Uterus (tissue), 4 donors: ENCODE measurements at places on chromosomes 2 and 18. TPM values are rescaled to one million over a fixed set of nuclear protein-coding genes. Genes with fewer than 3 reads are reported as not detected.

Gene CYTIP
- 2.6 TPM for total RNA-seq

- H3K4me3 ChIP-seq = peak overlapping the region; percentile 95
- H3K36me3 ChIP-seq = no peaks in the 10 kb centered on the region
- H3K27me3 ChIP-seq = no peaks in the 10 kb centered on the region
- no peak for DNase-seq
- H3K27ac ChIP-seq = peak overlapping the region; percentile 100
Observed at GRCh38 chr2:28389399-28390240, 3.0 kb upstream of the FOSL2 start.

DNA sequence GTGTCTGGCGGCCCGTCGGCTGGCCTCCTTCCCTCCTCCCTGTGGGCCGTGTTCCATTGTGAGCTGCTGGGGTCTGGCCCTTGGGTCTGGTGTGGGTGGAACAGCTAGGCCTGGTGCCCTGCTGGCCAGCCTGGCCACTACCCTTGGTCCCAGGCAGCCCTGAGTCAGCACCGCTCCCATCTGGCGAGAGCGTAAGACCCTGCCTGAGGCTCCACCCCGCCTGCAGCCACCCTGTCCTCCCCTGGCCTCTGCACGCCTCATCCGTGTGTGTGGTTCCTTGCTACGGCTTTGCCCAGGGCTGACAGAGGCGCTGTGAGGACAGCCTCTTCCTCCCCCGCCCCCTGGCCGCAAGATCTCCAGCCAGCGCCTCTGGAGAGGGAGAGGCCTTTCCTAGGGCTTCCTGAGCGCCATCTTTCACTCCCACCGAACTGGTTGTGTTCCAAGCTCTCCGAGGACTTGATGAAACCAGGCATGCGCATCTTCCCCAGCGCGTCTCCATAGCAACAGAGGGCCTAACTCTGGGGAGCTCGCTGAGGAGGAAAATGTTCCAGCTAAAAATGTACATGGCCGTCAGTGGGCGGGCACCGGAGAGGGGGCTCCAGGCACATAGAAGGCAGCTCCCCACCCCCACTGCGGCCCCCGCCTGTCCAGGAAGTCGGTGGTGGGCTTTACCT lies 83.0 kb downstream of the STPG4 start:
- no peaks in the 10 kb centered on the region for H3K27me3 ChIP-seq
- H3K4me1 ChIP-seq = peaks cover 40% of the 10 kb centered on the region
- peak; percentile 97 for DNase-seq
- H3K36me3 ChIP-seq = no peaks in the 10 kb centered on the region
- H3K4me3 ChIP-seq = no peak overlapping the region

DNA sequence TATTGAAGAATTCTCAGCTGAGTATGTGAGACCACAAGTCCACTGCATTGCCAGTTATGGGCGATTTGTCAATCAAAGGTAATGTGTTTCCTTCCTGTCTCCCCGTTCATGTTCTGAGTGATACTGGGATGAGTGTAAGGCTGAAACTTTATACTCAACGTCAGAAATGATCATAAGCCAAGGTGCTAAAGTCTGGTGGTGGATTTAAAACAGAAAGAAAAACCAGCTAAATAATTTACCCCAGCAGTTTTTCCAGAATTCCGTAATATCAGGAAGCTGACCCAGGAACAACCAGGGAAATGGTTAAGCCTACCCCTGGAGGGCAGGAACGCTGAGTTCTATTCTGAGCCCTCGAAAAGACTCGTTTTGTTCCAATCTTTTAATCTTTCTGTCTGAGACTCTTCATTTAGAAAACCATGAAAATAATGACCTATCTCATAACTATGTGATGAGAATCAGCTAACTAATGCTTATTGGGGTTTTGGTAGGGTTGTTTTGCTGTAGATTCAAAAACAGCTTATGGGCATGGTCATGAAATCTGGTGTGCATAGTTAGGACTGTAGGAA lies 149.6 kb downstream of the LAMA3 start:
- no peak for DNase-seq
- no peaks in the 10 kb centered on the region for H3K4me1 ChIP-seq
- no peak overlapping the region for H3K4me3 ChIP-seq
- H3K27ac ChIP-seq = peak overlapping the region; percentile 89
- no peaks in the 10 kb centered on the region for H3K36me3 ChIP-seq
- no peaks in the 10 kb centered on the region for H3K27me3 ChIP-seq

DNA sequence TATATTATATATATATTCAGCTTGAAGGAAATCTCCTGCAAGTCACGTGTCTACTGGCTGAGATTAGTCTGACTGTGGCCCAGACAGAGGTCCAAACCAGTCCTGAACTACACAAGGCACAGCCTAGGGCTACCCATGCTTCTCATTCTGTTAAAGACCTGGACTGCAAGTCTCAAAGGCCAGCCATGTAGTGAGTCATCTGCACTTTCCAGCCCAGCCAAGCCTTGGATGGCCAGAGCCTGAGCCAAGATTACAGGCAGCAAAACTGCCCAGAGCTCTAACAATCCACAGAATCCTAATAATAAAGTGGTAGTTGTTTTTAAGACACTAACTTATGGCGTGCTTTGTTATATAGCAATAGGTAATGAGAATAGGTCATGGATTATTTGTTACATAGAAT lies 259.6 kb downstream of the SS18 start:
- no peak for DNase-seq
- H3K27ac ChIP-seq = no peak overlapping the region
- H3K36me3 ChIP-seq = no peaks in the 10 kb centered on the region
- no peaks in the 10 kb centered on the region for H3K27me3 ChIP-seq

- no peak overlapping the region for H3K4me3 ChIP-seq
- H3K27ac ChIP-seq = no peak overlapping the region
- H3K4me1 ChIP-seq = no peaks in the 10 kb centered on the region
- no peak for DNase-seq
- H3K27me3 ChIP-seq = no peaks in the 10 kb centered on the region
Observed at GRCh38 chr18:25604196-25604893, 252.4 kb upstream of the ZNF521 start.

Gene COL4A3
- 0.76 TPM for total RNA-seq

GRCh38 chr2:234252772-234253171 lies 202.3 kb downstream of the SPP2 start:
- no peak overlapping the region for H3K27ac ChIP-seq
- no peaks in the 10 kb centered on the region for H3K36me3 ChIP-seq
- H3K27me3 ChIP-seq = no peaks in the 10 kb centered on the region
- no peak for DNase-seq
- H3K4me1 ChIP-seq = no peaks in the 10 kb centered on the region
- H3K4me3 ChIP-seq = no peak overlapping the region

DNA sequence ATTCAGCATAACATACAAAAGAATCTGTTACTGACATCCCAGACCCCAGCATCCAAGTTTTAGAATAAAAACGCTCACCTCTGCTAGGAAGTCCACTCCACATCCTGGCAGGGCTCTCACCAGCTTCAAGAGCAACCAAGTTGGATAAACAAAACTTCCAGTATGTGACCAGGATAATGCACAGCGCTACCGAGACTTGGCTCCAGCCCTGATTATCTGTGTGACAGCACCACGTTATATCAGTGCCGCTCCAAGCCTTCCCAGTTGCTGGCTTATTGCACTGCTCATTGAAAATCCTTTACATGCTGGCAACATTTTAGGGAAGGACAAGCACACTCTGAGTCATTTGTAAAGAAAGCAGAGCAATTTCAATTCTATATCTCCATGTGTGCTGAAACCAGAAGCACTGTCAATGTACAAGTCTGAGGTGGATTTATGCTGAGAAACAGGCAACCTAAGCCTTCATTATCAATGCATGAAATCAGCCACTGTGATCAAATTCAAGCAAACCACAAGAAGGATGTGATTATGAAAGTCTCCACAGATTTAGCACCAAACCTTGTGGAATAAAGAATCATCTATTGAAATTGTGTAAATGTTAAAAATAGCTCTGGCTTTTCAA lies 115.7 kb downstream of the ZNF385B start:
- peaks cover 2% of the 10 kb centered on the region for H3K36me3 ChIP-seq
- no peak overlapping the region for H3K27ac ChIP-seq
- no peaks in the 10 kb centered on the region for H3K27me3 ChIP-seq
- no peak overlapping the region for H3K4me3 ChIP-seq

Gene PLGLB1
- 4.9 TPM for total RNA-seq

GRCh38 chr2:36322108-36322507 lies 33.5 kb upstream of the CRIM1 start:
- no peaks in the 10 kb centered on the region for H3K4me1 ChIP-seq
- H3K4me3 ChIP-seq = no peak overlapping the region
- no peak overlapping the region for H3K27ac ChIP-seq
- no peaks in the 10 kb centered on the region for H3K36me3 ChIP-seq

- no peaks in the 10 kb centered on the region for H3K36me3 ChIP-seq
- no peaks in the 10 kb centered on the region for H3K4me1 ChIP-seq
- no peaks in the 10 kb centered on the region for H3K27me3 ChIP-seq
- H3K4me3 ChIP-seq = no peak overlapping the region
Observed at GRCh38 chr2:189411860-189412259, 29.4 kb upstream of the WDR75 start.

- H3K27ac ChIP-seq = no peak overlapping the region
- no peaks in the 10 kb centered on the region for H3K4me1 ChIP-seq
- DNase-seq = no peak
- H3K27me3 ChIP-seq = no peaks in the 10 kb centered on the region
- H3K4me3 ChIP-seq = no peak overlapping the region
Observed at GRCh38 chr2:240603846-240604245, 17.3 kb downstream of the CAPN10 start.

DNA sequence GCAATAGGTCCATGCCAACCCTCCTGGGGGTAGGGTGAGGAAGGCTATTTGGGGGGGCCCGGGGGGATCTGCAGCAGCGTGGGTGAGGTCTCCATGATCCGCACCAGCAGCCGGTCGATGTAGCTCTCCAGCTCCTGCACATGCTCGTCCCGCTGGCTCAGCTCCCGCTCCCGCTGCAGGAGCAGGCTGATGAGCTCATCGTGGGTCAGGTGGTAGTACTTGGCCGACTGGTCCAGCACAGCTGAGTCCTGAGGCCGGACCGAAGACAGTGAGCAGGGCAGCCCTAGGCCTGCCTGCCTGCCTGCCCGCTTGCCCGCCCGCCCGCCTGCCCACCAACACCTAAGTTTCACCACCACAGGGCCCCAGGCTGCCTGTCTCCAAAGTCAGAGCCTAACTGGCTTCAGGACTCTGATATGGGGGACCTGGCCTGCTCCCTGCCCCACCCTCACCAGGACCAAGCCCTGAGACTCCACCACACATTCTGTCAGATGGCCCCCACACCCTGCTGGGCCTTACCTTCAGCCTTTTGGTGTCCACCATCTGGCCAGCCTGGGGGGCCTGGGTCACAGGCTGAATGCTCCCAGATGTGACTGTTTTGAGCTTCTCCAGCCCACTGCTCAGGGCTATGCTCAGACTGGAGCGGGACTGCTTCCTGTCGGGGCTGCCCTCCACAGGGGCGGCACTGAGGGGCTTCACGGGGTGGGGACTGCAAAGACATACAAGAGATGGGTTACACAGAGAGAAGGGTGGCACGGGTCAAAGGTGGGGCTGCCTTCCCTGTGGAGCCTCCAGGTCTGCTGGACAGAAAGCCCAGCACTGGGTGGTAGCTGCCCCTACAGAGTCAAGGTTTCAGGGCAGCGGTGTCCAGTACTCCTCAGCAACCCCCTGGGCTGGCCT lies 4.2 kb upstream of the SFXN5 start:
- no peaks in the 10 kb centered on the region for H3K36me3 ChIP-seq
- H3K27me3 ChIP-seq = no peaks in the 10 kb centered on the region
- H3K4me1 ChIP-seq = peaks cover 15% of the 10 kb centered on the region
- peak overlapping the region; percentile 52 for H3K27ac ChIP-seq
- no peak overlapping the region for H3K4me3 ChIP-seq

- no peaks in the 10 kb centered on the region for H3K27me3 ChIP-seq
- no peaks in the 10 kb centered on the region for H3K4me1 ChIP-seq
- no peaks in the 10 kb centered on the region for H3K36me3 ChIP-seq
Observed at GRCh38 chr18:75727456-75727855, 300.0 kb upstream of the SMIM21 start.

GRCh38 chr2:173612354-173612753 lies 257.7 kb downstream of the CDCA7 start:
- no peaks in the 10 kb centered on the region for H3K4me1 ChIP-seq
- no peak overlapping the region for H3K4me3 ChIP-seq
- no peaks in the 10 kb centered on the region for H3K36me3 ChIP-seq
- no peaks in the 10 kb centered on the region for H3K27me3 ChIP-seq
- H3K27ac ChIP-seq = no peak overlapping the region

DNA sequence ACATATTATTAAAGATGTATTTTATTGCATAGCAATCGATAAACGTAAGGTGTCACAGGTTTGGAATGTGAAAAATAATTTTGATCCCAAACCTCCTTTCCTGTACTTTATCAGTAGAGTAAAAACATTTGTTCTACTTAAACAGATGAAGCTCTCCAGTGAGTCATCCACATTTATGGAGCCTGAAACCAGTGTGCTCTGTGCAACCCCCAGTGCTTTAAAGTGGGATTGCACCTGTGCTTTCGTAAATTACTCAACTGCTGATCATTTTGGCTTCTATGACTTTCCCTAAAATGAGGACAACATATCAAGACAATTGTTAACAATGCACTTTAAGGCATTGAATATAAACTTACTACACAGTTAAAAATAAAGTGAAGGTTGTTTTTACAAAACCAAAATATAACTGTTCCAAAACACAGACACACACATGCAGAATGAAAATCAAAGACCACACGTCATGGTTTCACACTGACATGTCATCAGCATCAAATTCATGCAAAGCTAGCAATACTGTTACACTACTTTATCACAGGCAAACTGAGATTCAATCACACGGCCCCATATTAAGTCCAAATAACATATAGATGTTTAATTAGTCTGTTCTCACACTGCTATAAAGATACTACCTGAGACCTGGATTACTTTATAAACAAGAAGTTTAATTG lies 9.7 kb downstream of the TMEM18 start:
- H3K27me3 ChIP-seq = no peaks in the 10 kb centered on the region
- no peak for DNase-seq
- H3K27ac ChIP-seq = no peak overlapping the region
- no peak overlapping the region for H3K4me3 ChIP-seq

DNA sequence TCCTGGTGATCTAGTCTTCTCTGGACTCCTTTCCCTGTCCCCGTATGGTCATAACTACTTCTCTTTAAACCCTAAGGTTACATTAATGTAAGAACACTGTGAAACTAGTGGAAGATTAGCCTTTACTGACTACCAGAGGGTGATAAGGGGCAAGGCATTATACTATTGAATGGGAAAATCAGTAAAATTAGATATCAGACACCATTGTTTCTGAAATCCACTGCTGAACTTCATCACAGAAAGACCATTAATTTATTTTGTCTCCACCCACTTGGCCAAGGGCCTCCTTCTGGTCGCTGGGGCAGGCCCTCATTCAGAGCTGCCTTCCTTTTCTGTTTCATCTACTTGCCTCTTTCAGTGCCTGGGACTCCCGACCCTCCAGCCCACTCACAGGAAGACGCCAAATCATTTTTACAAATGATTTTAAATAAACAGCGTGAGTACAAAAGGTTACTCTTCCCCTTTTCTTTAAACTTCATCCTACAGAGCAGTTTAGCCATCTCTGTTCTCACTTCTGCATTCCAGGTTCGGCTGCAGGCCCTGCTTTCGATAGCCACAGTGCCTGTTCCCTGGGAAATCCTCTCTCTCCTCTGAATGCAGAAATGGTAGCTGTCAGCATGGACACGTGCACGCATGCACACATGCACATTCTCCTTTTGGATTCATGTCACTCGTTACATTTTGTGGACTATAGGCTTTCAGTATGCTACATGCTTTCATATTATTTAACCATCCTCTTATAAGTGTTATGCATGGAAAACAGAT lies 70.3 kb upstream of the DOCK10 start:
- no peaks in the 10 kb centered on the region for H3K27me3 ChIP-seq
- no peak overlapping the region for H3K4me3 ChIP-seq
- no peak overlapping the region for H3K27ac ChIP-seq
